ENCODE measurements at places on chromosomes 2 and 18.

- no peak for DNase-seq
Observed at GRCh38 chr18:48863432-48864065, 87.2 kb downstream of the SMAD7 start.

GRCh38 chr2:6993229-6993640 lies 76.0 kb downstream of the RNF144A start:
- no peak for DNase-seq

DNA sequence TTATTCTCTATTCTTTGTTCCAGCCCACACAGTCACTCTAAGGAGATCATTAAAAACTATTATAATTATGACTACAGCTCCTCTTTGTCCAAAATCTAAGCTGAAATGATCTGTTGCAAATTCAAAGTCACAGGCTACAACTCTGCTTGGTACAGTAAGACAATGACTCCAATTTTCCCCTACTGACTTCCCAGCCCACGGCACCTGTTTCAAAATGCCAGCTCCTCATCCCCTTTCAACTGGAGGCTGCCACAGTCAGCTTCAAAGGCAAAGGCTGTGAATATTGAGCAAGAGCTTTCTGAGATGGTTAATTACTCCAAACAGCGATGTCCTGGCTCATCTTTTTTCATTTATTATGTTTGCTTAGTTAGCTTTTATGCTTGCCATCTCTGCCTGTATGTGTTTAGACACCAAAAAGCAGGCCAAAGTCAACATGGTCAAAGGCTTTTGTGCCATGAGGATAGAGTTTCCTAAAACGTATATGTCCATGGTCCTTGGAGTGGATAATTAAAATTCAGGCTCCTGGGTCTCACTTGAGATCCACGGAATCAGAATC lies 141.1 kb downstream of the DOCK10 start:
- peak; percentile 22 for DNase-seq

GRCh38 chr2:77147153-77147552 lies 375.0 kb downstream of the LRRTM4 start:
- no peak for DNase-seq

DNA sequence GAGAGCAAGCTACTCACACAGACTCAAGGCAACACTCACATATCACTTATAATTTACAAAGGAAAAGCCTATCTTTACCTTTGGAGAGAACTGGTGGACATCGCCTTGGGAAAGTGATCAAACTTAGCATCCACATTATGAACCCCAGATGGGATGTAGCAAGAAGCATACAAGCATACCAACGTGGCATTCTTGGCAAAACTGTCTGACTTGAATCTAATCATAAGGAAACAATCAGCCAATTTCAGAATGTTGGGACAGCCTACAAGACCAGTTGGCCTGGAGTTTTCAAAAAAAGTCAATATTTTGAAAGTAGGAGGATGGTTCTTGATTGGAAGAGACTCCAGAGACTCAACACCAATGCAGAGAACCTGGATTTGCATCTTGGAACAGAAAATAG lies 79.1 kb upstream of the PMAIP1 start:
- DNase-seq: no peak

GRCh38 chr2:186641132-186641806 lies 51.4 kb downstream of the ITGAV start:
- no peak for DNase-seq

- no peak for DNase-seq
Observed at GRCh38 chr2:159738509-159739390, 26.4 kb downstream of the MARCHF7 start.

DNA sequence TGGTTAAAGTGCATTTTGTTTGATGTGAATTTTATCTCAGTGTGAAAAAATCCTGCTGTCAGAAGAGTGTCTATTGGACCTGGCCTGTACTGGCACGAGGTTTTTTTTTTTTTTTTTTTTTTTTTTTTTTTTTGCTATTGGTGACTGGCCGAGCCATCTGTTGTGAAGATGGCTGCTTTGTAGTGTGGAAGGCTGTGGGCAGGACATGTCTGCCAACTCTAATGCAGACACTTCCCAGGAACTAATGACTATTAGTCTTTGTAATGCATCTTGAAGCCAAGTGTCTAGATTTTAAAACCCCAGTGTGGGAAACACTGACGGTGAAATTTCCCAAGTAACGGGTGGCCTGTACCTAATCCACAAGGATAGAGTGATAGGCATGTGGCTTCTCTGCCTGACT lies 34.3 kb downstream of the ZAP70 start:
- DNase-seq: no peak

- DNase-seq: no peak
Observed at GRCh38 chr2:219611866-219612576, 14.4 kb downstream of the STK11IP start.

- no peak for DNase-seq
Observed at GRCh38 chr2:189952536-189953109, 109.9 kb downstream of the MSTN start.

DNA sequence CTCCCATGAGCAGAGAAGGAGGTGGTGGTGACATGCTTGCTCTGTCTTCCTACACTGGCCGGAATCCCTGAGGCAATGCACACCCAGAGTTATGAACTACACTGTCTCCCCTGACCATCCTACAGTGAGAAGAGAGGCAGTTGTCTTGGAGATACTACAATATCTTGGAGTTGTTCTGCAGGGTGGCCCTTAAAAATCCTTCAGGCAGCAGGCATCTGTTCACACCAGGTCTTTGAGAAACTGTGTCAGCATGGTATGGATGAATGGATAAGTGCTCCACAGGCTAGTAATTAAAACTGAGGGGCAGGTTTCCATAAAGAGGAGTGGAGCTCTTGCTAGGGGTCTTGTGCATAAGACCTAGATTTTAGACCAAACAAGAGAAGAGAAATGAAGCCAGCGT lies 223.7 kb upstream of the COPS8 start:
- no peak for DNase-seq

DNA sequence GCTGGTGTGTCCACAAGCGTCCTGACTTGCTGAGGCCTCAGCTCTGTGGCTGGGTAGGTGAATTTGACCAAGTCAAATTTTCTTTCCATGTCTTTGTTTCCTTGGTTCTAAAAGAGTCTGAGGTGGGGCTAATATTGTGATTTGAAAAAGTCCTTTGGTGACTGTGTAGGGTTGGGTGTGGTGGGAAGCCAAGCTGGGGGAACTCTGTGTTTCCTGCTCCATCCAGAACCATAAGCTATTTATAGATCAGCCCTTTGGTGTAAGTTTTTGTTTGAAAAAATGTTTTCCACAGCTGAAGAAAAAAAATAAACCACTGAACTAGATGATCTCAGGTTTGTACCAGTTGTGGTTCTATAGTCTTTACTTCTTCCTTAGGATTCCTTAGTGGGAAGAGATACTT lies 462.7 kb downstream of the TGIF1 start:
- DNase-seq: no peak

DNA sequence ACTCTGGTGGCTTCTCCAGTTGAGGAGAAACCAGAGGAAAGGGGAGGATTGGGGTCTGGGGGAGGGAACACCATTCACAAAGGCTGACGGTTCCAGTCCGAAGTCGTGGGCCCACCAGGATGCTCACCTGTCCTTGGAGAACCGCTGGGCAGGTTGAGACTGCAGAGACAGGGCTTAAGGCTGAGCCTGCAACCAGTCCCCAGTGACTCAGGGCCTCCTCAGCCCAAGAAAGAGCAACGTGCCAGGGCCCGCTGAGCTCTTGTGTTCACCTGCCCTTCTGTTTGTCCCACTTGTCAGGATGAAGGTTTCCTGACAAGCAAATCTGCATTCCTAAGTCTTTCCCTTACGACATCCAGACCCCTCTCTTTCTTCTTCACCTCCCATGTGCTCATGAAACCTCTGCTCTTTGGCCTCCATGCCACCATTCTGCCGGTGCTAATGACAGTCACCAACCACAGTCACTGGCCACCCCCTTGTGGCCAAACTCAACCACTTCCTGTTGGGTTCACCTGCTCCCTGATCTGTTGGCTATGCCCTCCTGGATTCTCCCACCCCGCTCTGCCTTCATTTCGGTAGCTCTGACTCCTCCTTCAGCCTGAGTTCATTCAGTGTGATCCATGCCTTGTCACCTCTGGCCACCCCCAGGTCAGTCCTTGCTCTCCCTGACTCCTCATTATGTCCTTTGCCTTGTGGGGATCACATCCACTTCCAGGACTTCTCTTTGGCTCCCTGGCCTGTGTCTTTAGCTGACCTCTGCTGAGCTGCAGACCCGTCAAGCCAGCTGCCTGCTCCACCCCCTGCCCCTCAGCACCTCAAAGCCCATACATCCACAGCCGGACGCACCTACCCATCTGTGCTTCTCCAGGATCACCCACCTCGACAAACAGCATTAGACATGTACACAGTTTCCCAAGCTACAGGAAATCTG lies 17.6 kb downstream of the EMX1 start:
- DNase-seq: no peak

- DNase-seq: no peak
Observed at GRCh38 chr2:44547718-44548117, 186.0 kb downstream of the CAMKMT start.

DNA sequence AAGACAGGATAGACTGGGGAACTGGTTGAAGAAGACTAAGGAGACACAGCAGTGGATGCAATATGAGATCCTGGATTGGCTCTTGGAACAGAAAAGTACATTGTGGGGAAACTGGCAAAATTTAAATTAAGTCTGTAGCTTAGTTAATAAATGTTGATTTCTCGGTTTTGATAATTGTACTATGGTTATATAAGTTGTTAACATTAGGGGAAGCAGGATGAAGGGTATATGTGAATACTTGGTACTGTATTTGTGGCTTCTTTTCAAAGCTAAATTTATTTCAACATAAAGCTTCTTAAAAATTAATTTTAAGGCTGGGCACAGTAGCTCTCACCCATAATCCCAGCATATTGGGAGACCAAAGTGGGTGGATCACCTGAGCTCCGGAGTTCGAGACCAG lies 103.8 kb downstream of the TMEM17 start:
- no peak for DNase-seq

GRCh38 chr18:39751161-39751560 lies 2185.6 kb upstream of the CELF4 start:
- no peak for DNase-seq

DNA sequence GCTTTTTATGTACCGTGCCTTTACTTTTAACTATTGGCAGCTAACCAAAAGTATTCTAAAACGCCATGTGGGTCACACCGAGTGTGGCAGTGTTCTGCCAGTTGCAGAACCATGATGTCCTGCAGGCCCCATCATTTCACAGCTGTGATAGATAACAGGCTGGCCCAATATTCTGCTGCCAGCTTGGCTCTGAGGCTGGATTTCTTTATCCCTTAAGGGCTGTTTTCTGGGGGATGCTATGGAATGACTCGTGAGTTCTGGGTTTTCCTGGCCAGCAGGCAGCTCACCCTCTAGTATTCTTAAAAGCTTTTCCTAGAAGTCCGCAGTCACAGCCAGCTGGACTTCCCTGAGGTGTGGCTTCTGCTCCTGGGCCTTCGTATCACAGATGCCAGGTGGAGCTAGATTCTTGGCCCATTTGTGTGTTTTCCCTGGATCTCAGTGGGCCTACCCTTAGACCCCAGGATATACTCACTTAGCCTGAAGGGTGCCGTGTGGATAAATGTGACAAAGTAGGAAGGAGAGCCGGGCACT lies 41.0 kb downstream of the FHOD3 start:
- DNase-seq: no peak

DNA sequence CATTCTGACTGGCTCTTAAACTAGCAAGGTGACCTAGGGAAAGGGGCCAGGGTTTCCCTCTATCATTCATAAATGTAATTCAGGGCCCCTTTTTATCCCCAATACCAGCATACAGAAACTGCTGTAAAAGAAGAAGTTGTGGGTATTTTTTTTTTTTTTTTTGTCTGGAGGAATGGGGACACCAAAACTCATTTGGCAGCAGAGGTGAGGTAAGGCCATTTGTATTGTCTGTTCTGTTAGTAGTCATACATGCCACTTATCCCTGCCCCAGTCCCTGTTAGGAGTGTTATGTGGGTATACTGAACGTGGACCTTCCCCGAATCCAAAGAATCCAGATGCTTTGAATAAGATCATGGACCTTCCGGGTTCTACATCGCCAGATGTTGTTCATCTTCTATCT lies 1.7 kb downstream of the SEPTIN2 start:
- no peak for DNase-seq

GRCh38 chr2:118669654-118670053 lies 177.8 kb downstream of the EN1 start:
- no peak for DNase-seq

DNA sequence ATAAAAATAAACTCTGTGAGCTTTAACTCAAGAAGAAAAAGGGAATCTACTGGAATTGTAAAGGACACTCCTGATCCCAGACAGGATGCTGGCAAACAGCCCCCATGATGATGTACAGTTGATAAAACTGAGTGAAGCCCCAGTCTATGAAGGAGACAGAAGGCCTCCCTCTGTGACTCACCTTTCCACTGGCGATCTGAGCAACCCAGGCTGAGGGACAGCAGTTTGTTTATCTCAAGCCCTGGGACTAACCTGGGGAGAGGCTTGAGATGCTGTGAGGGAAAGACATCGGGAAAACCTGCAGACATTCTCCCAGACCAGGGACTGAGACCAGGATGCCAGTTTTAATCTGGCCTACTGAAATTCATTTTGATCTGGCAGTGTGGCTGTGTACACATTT lies 104.5 kb upstream of the CDH2 start:
- no peak for DNase-seq

DNA sequence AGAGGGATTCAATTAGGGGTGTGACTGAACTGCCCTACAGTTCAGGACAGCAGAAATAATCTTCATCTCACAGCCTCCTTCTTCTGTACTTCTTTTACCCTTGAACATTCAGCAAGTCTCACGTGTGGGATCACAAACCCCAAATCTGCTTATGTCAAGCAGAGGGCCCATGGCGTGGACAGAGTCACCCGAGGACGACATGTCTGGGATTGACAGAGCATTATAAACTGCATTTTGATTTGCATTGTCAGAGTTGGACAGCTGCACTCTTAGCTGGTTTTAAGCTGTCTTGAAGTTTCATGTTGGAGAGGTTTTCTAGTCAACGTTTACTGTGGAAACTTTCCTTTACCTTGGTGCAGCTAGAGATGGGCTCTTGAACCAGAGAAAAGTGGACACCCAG lies 26.4 kb downstream of the MGAT5 start:
- no peak for DNase-seq

DNA sequence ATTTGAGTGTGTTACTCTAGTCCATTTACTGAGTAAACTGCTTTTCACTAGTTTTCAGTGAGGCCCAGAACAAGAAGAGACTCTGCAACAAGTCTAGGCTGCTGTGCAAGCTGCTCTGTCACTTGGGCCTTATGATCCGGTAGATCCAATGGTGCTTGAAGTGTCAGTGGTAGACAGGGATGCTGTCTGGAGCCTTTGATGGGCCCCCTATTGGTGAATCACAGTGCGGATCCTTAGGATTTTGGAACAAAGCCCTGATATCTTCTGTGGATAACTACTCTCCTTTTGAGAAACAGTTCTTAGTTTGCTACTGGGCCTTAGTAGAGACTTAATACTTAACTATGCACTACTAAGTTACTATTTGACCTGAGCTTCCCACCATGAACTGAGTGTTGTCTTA lies 150.2 kb downstream of the TMEFF2 start:
- DNase-seq: no peak

DNA sequence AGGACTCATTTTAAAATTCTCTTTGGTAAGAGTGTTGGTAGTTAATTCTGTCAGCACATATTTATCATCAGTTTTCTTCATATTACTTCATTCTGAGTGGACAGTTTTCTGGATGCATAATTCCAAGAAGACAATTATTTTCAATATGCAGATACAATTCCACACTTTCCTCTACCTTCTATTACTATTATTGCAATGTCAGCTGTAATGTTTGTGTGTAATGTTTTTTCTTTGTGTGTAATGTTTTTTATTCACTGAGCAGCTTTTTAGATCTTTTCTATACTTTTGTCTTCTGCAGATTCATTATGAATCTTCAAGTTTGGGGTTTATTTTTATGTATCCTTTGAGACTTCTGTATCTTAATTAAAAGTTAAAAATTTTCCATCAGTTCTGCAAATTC lies 264.0 kb upstream of the VRK2 start:
- DNase-seq: no peak

Data from NCI-H748 treated with DMSO at 0.1 percent for 48 hours (cell line).